DMS53 (cell line): ENCODE measurements at places on chromosomes 1 and 21.

DNA sequence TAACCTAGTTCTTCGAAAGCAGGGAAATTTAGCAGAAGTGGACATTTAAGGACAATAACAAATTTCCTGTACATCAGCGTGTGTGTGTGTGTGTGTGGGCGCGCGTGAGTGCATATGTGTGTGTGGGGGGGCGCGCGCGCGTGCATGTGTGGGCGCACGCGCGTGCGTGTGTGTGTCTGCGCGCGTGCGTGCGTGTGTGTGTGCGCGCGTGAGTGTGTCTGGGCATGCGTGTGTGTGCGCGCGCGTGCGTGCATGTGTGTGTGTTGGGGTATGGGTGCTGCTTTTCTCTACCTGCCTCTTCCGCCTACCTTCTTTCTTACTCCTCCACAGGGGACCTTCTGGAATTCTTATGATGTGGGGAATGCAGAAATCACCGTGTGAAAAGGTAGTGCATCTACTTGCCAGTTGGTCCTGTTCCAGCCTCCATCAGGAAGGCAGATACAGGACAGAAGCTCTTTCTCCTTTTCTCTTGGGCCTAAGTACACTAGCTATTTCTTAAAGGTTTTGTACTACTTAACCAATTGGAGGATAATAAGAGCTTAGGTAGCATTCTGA, 165.4 kb upstream of the KCNK2 start:
- no peak for DNase-seq

GRCh38 chr1:235659186-235659771, 9.7 kb upstream of the GNG4 start:
- no peak for DNase-seq

GRCh38 chr1:152347116-152347728, 12.6 kb downstream of the FLG2 start:
- peak; percentile 83 for DNase-seq

DNA sequence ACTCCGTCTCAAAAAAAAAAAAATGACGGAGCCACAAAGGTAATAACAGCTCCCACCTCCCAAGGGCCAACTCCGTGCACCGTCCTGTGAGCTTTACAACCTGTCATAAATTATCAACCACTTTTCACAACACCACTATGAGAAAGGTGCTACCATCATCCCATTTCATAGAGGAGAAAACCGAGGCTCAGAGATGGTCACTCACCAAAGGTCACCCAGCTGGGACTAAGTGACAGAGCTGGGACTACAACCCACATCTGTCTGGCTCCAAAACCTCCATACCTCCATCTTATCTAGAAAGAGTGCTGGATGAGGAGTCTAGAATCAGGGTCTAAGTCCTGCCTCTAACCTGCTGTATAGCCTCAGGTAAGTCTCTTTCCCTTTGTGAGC, 43.6 kb upstream of the ECE1 start:
- DNase-seq: no peak

GRCh38 chr21:31386006-31386405, 41.9 kb upstream of the TIAM1 start:
- no peak for DNase-seq

DNA sequence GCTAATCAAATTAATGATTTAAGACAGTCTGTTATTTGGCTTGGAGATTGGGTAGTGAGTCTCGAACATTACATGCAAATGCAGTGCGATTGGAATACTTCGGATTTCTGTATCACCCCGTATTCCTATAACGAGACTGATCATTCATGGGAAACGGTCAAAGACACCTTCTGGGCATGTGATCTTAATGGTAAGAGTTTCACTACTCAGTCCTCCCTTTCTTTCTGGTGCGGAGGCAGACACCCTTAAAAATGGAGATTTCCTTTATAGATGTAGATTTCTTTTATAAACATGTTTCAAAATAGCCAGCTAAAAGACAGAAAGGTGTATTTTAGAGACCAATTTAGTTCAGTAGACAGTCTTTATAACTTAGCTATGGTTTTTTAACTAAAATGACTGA, 74.4 kb downstream of the HS2ST1 start:
- DNase-seq: no peak

GRCh38 chr21:45310459-45310858, 22.8 kb upstream of the POFUT2 start:
- DNase-seq: no peak

- peak; percentile 30 for DNase-seq
Measured at GRCh38 chr21:36193200-36193599, 36.6 kb downstream of the DOP1B start.

- peak; percentile 80 for DNase-seq
Measured at GRCh38 chr1:45326627-45327623, at the start of gene HPDL. HPDL (plus strand) TSS chr1:45326895; CDS start chr1:45327149, 254 bp downstream.

- DNase-seq: no peak
Measured at GRCh38 chr1:37746806-37747205, 18.1 kb downstream of the EPHA10 start.

DNA sequence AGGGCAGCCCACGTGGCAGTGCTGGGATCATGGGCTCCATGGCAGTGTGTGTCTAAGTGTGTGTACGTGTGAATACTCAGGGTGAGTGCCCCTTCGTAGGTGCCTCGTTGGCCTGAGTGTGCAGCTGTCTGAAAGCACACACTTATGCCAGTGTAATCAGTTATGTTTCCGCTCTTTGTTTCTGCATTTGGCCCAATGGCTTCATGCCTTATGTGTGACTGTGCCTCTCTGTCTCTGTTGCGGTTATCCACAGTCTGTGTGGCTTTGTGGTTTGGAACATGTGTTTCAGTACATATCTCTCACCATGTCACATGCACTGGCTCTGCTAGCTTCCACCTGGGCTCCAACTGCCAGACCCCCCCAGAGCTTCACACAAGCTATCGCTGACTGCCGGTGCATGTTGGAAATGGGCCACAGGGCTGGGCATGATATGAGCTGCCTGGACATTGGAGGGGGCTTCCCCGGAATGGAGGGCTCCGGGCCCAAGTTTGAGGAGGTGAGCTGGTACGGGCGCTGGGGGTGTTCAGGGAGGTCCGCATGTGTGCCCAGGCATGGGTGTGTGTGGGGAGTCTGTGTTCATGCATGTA, 70.3 kb upstream of the TINAGL1 start:
- DNase-seq: no peak

- peak; percentile 69 for DNase-seq
Measured at GRCh38 chr1:12078938-12079861, 16.1 kb downstream of the TNFRSF8 start.

DNA sequence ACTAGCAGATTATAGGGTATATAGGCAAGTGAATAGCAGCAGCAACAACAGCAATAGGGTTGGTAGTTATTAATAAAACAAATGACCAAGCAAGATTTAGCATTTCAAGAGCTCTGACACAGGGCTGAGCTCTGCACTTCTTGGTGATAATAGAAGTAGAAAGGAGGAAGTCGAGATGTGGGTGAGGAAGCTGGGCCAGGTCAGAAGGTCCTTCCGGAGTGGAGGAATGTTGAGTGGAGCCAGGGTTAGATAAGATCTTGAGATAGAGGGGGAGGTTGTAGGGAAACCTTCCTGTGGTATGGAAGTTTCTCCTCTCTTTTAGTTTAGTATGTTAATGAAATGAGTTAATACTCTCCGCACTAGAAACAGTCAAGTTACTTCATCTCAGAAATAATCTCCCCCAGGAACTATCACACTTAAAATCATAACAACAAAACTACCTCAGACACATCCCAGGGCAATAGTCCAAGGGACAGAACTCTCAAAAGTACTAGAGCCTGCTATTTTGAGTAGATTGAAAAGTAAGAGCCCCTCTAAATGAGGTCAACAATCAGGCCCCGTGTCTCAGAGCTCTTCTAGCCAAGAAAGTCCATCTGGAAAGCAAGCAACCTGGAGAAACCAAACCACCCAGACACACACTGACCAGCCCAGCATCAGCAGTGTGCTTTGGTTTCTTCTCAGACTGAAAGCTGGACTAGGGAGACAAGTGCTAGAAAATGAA, 45.4 kb upstream of the ATP1B1 start:
- no peak for DNase-seq

- peak; percentile 87 for DNase-seq
Measured at GRCh38 chr21:38958323-38958705, 152.6 kb downstream of the ETS2 start.
